NCI-H2081 (cell line): ENCODE measurements at places on chromosomes 16 and 17.

GRCh38 chr17:19414396-19415280, 3.6 kb downstream of the RNF112 start:
- no peak for DNase-seq

- peak; percentile 68 for DNase-seq
Observed at GRCh38 chr16:88616320-88616719, 22.1 kb upstream of the IL17C start.

- no peak for DNase-seq
Observed at GRCh38 chr17:34081269-34081668, 173.8 kb upstream of the CCL2 start.

GRCh38 chr17:17326275-17326875, 23.2 kb downstream of the NT5M start:
- DNase-seq, result no peak

DNA sequence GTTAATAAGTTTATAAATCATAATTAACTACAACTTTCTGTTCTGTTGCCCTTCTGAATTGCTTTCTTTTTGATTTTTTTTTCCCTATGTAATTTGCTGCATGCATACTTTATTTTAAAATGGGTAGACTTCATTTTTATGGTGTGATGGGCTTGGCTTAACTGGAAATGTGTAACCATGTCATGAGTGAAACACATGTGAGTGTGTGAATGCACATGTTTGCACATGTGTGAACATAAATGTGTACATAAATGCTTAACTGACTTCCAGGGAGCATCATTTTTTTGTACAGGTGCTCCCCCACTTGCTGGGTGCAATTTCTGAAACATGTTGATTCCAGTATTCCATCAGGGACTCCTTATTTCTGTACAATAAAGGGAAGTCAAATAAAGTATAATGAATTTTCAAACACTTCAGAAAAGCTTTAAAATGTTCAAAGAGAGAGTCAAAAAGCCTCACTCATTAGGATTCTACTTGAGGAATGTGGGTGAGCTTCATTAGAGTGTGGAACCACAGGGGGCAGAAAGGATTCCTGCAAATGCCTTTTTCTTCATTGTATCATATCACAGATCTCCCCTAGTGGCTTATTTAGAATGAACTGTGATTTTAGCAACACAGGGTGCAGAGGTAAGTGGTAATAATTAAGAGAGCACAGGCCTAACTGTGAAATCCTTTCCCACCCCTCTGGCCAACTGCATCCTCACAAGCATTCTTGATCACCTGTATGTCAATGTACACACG, 31.7 kb upstream of the CDH11 start:
- no peak for DNase-seq

DNA sequence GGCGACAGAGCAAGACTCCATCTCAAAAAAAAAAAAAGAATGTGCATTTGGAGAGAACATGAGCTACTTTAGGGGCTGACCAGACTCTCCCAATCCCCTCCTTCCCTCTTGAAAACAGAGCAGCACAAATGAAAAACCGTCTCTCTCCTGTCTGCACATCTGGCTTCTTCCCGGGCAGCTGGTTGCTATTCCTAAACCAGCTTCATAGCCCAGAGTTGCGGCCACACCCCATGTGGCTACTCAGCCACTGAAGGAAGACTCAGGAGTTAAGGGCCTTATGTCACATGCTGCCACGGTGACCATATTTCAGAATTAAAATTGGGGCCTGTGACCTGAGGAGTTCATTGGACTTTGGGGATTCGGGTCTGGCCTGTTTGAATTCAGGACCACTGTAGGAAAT, 48.3 kb downstream of the KATNIP start:
- no peak for DNase-seq

DNA sequence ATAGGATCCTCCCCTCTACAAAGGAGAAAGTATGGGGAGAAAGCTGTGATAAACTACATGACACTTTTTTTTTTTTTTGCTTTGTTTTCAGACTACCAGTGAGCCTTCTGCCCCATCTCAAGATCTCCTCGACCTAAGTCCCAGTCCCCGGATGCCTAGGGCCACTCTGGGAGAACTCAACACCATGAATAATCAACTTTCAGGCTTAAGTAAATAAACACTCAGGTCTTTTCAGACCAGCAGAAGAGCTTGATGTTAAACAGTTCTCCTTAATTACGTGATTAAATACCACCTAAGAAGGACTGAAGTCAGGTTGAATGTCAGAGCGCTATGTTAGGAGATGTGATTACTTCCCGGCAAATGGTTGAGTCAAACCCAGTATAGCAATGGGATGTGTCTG, 31.4 kb downstream of the COX11 start:
- no peak for DNase-seq

DNA sequence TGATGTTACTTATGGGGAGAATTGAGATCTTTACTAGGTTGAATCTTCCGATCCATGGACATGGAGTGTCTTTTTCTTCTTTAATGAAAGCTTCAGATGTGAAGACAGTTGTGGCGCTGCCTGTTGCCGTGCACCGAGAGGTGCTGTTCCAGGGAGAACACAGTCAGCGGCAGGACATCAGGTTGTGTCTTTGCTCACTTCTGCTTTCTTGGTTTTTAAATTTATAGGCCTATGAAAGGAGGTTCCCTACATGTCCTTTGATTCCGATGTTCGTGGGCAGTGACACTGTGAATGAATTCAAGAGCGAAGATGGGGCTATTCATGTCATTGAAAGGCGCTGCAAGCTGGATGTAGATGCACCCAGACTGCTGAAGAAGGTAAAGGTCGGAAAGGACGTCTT, 49.8 kb downstream of the SEC14L1 start:
- no peak for DNase-seq

GRCh38 chr17:79565606-79566250, 45.1 kb downstream of the RBFOX3 start:
- no peak for DNase-seq

- no peak for DNase-seq
Observed at GRCh38 chr17:28368915-28369683, 1.0 kb downstream of the VTN start.

- no peak for DNase-seq
Observed at GRCh38 chr17:2277429-2278170, 26.0 kb downstream of the SMG6 start.

GRCh38 chr16:74649839-74650504, 16.7 kb downstream of the RFWD3 start:
- DNase-seq, result no peak

- DNase-seq, result no peak
Observed at GRCh38 chr16:55471448-55472097, 7.4 kb upstream of the MMP2 start.

DNA sequence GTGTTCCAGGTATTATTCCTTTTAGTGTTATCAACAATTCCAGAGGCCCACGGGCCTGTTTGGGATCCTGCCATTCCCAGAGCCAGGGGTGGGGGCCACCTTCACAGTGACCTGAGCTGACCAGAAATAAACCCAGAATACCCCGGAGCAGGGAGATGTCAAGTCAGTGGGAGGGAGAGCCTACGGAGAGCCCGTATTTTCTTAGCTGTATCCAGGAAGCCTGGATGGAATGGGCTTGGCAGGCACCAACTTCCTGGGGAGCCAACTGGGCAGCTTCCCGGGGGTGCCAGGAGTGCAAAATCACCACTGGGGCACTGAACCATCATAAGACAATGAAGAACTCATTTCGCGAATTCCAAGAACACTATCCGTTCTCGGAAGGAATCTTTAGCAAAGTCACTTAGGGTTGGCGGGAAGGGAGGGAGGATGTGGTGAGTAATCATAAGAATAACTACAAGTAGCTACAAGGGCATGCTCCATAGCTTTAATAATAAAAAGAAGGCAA, 13.2 kb upstream of the MRTFB start:
- no peak for DNase-seq

- DNase-seq, result peak; percentile 45
Observed at GRCh38 chr17:2053380-2054261, 1.3 kb upstream of the HIC1 start.

DNA sequence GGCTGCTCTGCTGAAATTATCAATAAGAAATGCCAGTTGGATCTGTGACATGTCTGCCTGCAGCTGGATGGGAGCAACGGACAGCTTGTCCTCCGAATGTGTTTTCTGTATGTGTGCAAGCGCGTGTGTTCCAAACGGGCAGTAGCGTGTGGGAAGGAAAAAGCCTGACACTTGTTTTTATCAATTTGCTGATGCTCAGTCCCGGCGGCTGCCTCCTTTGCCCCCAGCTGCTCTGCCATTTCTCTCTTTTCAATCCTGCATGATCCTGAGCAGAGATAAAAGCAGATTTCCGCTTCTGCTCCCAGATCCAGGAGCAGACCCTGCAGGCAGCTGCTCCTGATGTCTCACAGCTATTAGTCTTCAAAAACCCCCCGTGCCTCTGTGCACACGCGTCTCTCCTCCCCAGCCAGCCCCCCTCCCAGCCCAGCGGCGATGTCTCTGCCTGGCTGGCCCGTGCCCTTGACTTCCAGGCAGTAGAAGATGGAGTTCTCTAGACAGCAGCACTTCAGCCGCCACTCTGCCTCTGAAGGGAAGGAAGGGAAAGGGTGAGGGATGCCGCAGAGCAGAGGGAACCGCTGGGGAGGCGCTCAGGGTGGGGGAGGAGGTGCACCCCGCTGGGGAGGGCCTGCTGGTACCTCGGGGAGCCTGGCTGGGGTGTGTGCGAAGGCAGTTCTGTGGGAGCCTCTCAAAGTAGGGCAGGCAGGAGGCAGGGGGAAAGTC, 4.1 kb downstream of the PRCD start:
- DNase-seq, result no peak

- DNase-seq, result no peak
Observed at GRCh38 chr16:6751191-6751590, 581.5 kb upstream of the RBFOX1 start.

DNA sequence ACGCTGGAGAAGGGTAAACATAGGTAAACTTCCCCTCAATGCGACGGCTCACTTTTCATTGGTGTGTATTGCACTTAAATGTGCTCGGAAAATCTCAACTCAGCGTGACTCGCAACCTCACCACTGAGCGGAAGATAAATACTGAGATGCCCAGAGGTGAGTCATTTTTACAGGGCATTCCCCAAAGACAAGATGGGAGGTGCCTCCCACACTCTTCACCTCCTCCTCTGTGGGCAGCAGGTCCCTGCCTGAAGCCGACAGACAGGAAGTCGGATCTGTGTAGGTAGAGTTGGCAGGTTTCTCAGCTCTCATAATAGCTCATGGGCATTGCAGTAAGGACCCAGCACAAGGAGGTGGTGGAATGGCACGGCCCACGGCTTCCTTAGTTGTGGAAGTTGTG, 274.6 kb upstream of the HSBP1 start:
- DNase-seq, result no peak

- DNase-seq, result no peak
Observed at GRCh38 chr17:50021681-50022370, 26.8 kb upstream of the DLX3 start.

- DNase-seq, result no peak
Observed at GRCh38 chr16:52578829-52579498, 32.0 kb upstream of the TOX3 start.

DNA sequence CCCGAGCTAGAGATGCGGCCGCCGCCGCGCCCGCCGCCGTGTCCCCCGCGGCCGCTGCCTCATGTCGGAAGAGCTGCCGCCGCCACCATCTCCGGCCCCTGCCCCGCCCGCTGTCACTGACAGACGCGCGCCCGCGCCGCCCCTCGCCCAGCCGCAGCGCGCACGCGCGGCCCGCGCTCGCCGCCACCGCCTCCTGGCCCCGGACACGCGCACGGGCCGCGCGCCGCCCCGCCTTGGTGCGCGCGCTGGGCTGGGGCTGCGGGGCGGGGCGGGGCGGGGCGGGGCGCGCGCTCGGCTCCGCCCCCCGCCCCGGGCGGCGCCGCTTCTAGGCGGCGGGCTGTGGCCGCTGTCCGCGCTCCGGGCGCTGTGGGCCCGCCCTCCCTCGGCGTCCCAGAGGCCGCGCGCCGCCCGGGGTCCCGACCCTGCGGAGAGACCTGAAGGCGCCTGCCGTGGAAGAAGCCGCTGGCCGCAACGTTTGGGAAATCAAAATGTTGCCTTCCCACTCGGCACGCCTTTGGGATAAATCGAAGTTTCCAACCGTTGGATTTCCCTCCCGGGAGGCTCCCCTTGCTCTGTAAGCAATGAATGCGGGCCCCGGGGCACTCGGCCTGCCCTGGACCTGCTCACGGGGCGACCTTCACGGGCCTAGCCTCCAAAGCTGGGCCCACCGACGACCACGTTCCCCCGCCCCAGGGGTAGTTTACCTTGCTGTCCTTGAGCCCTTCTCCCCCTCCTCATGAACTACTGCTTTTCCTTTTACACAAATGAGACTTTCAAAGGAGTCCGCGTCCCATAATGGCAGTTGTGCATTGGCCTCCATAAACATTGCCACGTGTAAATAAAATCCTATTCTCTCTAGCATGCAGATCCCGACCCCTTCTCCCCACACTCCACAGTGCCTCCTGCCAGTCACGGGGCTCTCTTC, at the start of gene ADCY9:
ADCY9 (minus strand) TSS at position 118 of the 925 bp plus-strand sequence. CDS start 1,000 bp downstream, outside the sequence.
- DNase-seq, result peak; percentile 87

GRCh38 chr17:35708951-35709350, 22.5 kb upstream of the RASL10B start:
- DNase-seq, result no peak

DNA sequence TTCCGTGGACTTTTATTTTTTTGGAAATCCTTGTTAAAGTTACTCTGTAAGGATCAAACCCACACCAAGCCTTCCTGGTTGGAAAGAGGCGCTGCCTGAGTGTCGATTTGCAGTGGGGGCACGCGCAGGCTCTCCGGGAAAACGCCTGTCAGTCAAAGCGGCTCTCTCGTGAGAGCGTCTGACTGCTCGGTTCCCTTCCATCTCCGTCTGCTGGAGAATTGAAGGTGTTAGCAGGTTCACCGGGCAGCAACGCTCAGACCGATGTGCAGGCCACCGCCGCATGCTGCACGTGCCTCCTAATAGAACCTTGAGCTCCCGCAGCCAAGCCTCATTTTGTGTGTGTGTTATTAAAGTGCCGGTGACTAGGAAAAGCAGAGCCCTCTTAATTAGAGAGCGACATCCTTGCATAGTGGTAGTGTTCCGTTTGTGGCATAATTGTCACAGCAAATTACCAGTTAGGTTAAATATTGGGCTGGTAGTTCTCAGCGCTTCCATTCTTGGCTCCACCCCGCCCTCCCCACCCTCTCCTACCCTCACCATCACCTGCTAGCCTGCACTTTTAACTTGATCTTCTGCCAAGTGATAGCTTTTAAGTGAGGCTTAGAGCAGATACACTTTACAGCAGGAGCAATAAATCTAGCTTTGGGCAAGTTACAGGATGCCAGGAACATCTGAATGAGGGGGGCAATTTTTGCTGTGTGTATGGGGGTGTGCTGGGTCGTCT, 75.5 kb downstream of the RPA1 start:
- DNase-seq, result peak; percentile 58

GRCh38 chr17:38797158-38797490, 2.2 kb downstream of the PIP4K2B start:
- no peak for DNase-seq

DNA sequence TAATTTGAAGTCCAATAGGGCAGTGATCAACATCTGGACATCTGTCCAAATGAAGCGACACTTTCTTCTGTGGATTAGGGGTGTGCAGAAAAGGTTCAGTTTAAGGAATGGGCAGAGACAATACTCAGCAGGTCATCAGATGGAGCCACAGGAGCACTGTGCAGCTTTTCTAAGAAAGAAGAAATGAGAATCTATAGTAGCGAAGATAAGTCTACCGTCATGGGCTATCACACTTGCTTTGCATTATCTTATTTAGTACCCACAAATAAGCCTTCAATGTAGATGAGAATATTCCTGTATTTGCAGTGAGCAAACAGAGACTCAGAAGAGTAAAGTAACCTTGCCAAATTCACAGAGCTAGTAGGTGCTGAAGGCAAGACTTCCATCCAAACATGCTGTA, 412.0 kb upstream of the GOT2 start:
- no peak for DNase-seq
